ENCODE measurements at places on chromosomes 5 and 9. TPM values are rescaled to one million over a fixed set of nuclear protein-coding genes. Genes with fewer than 3 reads are reported as not detected.

DNA sequence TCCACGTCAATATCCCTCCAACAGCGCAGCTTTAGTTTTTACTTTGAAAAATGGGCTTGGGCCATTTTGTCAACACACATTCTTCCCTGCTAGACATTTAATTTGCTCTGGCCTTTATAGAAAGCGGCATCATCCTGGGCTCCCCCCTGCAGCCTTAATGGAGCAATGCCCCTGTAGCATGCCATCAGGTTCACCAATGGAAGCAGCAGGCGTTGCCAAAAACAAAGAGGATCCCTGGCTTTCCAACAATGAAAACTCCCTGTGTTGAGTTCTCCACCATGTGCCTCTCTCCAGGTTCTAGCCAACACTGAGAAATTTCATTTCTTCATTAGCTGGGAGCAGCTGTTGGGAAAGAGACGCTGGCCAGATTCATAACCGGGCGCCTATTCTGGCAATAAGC, 139.5 kb downstream of the ZNF622 start:
- DNase-seq, result no peak

GRCh38 chr9:133813749-133814585, 75.8 kb upstream of the SARDH start:
- no peak for DNase-seq

The CER1 gene
- total RNA-seq, result not detected

The SGCD gene
- not detected for total RNA-seq

The SMIM27 gene
- total RNA-seq, result 37.8 TPM
